ENCODE measurements at places on chromosomes 6 and 20.
A peak's percentile ranks its signal among the peaks of the same experiment; 100 is the strongest.

DNA sequence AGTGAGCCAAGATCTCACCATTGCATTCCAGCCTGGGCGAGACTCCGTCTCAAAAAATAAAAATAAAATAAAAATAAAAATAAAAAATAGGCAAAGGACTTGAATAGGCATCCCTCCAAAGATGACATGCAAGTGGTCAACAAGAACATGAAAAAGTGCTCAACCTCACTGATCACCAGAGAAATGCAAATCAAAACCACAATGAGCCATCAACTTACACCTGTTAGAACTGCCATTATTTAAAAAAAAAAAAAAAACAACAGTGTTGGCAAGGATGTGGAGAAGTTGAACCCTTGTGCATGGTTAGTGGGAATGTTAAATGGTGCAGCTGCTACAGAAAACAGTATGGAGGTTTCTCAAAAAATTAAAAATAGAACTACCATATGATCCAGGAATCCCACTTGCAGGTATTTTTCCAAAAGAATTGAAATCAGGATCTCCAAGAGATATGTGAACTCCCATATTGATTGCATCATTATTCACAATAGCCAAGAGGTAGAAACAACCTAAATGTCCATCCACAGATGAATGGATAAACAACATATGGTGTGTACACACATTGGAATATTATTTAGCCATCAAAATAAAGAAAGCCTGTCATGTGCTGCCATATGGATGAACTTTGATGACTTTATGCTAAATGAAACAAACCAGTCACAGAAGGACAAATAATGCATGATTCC, 2.8 kb downstream of the C20orf203 start:
- no peak for DNase-seq

- DNase-seq, result no peak
Observed at GRCh38 chr20:60883496-60883895, 368.6 kb upstream of the CDH4 start.

- no peak for DNase-seq
Observed at GRCh38 chr6:114144887-114145851, 174.2 kb upstream of the HDAC2 start.

DNA sequence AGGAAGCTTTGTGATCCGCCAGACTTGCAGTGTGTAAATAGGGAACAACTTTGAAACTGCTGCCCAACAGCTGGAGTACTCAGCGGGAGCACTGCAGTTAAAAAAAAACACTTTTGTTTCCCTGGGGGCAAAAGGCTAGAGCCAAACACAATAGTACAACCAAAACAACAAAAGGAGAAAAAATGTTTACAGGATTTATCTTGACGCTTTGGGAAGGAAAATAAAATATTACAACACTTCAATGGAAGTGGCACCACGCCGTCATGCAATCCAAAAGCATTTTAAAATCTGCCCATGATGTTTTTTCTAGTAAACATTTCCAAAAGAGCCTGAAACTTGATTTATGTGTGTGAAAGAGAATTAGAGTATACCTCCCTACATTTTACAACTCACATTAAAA, 26.0 kb downstream of the PTPRK start:
- peak; percentile 71 for DNase-seq

- DNase-seq, result no peak
Observed at GRCh38 chr6:63806573-63806913, 170.9 kb downstream of the PHF3 start.

DNA sequence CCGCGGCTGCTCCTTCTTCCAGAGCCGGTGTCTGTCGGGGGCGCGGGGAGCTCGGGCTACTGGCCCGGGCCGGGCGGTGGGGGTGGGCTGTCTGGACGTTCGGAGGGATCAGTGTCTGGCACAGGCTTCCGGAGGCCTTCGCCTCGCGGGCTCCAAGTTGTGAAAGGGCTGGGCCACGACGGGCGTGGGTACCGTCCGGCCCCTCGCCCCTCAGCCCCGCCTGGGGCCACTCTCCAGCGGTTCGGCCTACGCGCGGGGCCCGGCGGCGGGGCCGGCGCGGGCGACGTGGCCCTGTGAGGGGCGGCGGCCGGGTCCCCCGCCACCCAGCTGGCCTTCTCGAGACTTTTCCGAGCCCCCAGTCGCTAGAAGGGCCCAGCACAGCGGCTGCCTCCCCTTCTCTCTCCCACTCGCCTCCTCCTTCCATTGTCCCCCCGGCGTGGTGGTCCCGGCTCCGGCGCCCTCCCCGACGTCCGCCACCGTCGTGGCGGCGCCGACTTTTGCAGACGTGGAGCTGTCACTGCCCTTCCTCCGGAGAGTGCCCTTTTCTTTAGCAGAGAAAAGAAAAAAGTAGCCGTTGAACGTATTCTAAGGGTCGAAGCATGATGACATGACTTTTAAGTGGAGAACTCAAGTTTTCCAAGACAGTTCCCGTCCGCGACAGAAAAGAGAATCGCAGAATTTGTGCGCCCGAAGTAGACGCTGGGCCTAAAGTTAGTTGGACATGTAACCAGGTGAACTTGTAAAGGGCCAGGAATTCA, 571 bp downstream of the ITCH start:
- DNase-seq, result no peak

DNA sequence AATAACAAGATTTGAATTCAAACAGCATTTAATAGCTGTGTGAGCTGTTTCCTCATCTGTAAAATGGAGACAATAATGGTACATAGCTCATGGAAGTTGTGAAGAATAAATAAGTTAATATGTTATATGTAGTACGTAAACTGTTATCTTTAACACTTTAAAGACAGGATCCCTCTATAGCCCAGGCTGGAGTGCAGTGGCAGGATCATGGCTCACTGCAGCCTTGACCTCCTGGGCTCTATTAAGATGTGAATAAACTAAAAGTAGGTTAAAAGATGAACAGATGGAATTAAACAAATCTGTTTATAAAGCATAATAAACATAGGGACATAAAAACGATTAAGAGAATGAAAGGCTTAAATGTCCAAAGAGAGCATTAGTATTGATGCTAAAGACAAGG, 3.0 kb downstream of the AMD1 start:
- peak; percentile 23 for DNase-seq

GRCh38 chr6:9948678-9949077, 466.2 kb downstream of the TFAP2A start:
- no peak for DNase-seq

DNA sequence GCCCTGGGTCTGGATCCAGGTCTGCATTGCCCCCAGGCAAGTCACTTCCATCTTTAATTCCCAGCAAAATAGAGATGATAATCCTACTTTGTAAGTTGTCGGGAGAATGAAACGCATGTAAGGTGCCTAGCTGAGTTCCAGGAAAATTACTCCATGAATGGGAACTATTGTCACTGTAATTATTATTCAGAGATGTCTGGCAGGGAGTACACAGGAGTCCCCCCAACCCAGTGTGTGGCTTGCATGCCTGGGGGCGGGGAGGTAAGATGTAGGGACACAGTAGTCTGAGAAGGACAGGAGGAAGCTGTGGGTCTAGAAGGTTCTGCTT, 85.4 kb downstream of the CD40 start:
- no peak for DNase-seq

GRCh38 chr6:5471637-5472398, 210.5 kb downstream of the FARS2 start:
- no peak for DNase-seq

DNA sequence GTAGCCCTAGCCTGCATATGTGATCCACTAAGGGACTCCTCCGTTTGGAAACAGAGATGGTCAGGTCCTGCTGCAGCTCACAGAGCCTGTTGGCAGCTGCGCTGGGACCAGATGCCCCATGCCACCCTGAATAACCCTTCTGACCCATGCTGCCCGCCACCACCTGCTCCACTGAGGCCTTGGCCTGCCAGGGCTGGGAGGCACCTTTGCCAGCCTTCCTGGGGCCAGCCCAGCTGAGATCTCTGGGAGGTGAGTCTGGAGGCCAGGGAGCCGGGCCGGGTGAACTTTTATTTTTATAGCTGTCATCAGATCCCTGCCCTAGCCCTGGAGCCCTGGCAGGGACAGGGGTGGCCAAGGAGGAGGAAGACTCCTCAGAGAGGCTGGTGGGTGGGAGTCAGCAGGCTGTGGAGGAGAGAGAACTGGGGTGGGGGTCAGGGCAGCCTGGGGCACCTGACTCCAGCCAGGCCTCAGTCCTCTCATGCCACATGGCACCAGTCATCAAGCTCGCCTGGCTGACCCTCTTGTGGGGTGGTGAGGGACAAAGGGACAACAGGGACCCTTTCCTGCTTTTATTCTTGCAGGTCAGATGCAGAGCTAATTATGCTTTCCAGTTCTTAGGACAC, 10.0 kb downstream of the CEBPB start:
- DNase-seq, result no peak

DNA sequence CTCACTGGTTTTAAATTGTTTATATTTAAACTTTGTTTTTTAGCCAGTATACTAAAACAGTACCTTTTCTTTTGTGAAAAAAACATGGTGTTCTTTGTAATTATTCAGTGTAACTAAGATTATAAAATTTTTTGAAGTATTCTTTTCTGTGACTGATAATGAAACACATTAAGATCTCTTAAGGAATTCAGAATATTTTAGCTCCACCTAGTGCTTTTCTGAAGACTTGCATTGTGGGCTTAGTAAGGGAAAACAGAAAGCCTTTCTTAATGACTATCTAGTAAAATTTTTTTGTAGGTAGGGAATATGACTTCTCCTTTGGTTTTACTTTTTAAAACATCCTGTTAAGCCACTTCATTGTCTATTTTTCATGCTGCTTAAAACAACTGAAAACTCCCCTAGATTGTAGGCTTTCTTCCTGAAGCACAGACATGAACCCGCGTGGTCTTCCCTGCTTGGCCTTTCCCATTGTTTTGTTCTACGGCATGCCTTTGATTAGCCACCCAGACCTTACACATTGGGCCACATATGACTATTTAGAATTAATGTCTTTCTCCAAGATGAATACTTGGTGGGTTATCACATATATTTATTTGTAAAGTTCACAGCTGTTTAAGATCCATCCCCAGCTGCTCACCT, 72.1 kb downstream of the AFDN start:
- no peak for DNase-seq

- no peak for DNase-seq
Observed at GRCh38 chr20:51688600-51689244, 79.5 kb downstream of the ATP9A start.

- no peak for DNase-seq
Observed at GRCh38 chr20:32466739-32467505, 108.8 kb downstream of the ASXL1 start.

GRCh38 chr6:16972535-16972934, 129.3 kb upstream of the STMND1 start:
- DNase-seq, result no peak

DNA sequence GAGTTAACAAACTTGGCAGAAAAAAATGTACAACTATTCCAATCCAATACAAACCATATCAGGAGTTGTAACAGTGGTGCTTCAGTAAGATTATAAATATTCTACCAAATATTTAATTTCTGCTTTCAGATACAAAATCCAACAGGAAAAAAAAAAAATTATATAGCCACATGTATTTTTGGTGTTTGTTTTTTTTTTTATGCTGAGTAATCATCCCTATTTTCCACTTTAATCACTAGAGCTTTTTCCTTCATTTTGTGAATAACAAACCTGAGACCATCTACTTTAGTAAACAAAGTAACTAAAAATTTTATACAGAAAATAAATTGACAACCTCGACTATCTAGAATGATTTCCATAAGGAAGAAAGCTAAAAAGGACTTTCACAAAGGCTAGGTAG, 36.2 kb downstream of the MMS22L start:
- no peak for DNase-seq

GRCh38 chr6:80886475-80886874, 780.0 kb downstream of the BCKDHB start:
- DNase-seq, result no peak

- no peak for DNase-seq
Observed at GRCh38 chr6:3175715-3176402, 18.5 kb upstream of the TUBB2A start.

- DNase-seq, result no peak
Observed at GRCh38 chr6:141607956-141608355, 524.8 kb upstream of the GJE1 start.

DNA sequence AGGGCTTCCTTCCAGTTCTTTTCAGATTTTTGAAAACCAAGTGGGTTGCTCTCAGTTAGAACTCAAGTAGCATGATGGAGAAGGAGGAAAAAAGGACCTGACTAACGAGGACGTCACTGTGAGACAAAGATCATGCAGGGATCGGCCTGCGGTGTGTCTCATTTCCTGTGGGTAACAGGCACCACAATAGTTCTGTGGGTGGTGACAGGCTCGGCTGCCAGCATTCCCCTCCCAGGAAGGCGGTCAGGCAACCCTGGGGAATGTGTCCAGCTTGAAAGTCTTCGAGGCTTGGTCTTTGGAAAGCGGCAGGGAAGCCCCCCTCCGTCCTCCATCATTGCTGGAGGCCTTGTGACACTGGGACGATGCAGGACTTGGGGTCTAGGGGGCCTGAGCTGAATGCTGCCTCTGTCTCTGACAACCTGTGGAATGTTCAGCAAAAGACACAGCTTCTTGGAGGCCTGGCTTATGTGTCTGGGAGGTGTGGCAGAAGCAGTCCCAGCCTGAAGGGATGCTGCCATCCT, 121.0 kb downstream of the BCAS1 start:
- DNase-seq, result no peak

- no peak for DNase-seq
Observed at GRCh38 chr6:6781172-6781872, 192.8 kb downstream of the LY86 start.

GRCh38 chr20:51487565-51488268, 54.8 kb downstream of the NFATC2 start:
- no peak for DNase-seq

DNA sequence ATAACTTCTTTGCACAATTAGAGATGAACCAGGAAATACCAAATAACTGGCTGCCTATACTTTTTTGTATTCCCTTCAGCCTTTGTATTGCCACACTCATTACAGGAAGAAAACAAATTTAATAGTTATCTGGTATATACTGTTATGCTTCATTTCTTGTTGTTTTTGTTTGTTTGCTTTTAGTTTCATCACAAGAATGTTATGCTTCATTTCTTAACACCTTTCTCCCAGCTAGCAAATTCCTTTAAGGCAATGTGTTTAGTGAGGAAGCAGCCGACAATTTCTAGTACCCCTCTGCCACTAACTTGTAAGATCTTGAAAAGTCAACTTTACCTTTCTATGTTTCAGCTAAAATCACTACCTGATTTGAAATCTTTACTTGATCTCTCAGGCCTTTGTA, 1.4 kb downstream of the NCOA6 start:
- no peak for DNase-seq

GRCh38 chr6:145063091-145063490, 672.2 kb downstream of the EPM2A start:
- DNase-seq, result no peak

DNA sequence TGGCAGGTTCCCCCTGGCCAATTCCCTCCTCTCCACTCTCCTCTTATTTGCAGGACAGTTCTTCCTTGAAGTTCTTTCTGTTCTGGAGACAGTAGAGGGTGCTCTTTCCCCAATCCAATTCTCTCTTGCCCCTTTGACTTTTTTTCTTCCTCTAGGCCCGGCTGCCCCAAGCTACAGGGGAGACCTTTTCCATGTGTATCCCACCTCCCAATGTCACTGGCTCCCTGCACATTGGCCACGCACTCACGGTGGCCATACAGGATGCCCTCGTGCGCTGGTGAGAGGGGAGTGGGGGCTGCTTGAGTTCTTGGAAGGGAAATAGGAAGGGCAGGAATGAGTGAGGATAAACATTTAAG, 1.5 kb downstream of the VARS2 start:
- DNase-seq, result peak; percentile 87

GRCh38 chr6:13402711-13403110, 74.4 kb upstream of the TBC1D7 start:
- DNase-seq, result no peak

- no peak for DNase-seq
Observed at GRCh38 chr6:116389357-116389756, 18.6 kb downstream of the DSE start.

GRCh38 chr20:10558635-10559187, 115.1 kb downstream of the JAG1 start:
- no peak for DNase-seq

GRCh38 chr6:53171605-53172467, 23.2 kb upstream of the GCM1 start:
- peak; percentile 82 for DNase-seq

All from globus pallidus (tissue), 1 donor.